Right hindlimb (tissue), 1 donor: ENCODE measurements at places on chromosomes 6 and 20.

DNA sequence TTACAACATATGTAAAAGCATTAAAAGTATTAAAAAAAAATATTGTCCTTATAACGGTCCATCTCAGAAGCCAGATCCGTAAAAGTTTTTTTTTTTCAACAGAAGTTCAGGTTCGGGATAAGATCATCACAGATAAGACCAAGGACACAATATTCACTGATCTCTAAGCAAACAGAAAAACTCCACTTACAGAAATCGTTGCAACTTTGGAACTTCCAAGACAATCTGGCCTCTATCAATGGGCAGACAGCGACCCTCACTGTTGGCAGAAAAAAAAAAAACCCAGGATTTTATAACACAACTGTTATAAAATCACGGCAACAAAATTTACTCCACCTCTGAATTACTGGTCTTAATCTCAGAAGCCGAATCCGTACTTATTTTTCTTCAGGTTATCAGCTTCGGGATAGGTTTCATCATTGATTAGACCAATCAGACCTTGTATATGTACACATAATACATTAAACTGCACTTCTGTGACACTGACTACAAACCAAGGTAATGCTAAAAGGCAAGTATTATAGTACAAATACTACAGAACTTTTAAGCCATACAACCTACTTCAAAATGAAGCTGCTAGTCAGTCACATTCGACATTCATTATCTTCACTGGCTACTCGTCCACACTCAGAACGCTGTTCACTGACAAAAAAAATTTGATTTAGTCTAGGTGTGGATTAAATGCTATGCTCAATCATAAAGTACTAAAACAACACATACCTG, 34.7 kb upstream of the SYNCRIP start:
- DNase-seq, result no peak

DNA sequence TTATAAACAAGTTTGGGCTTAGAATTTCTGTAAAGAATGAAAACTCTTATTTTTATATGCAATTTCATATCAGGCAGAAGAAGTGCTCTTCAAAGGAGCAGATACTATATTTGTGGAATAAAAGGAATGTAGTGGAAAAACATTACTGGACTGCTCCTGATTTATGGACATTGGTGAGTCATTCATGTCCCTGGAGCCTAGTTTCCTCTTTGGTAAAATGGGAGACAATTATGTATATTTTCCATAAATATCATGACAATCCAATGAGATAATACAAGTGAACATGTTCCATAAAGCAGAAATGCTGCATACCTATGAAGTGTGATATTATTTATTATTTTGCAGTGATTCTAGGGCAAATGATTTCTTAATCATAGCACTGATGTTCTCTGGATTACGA, 445.8 kb upstream of the CITED2 start:
- no peak for DNase-seq

GRCh38 chr6:139028215-139028657, 309 bp upstream of the ABRACL start:
- no peak for DNase-seq

GRCh38 chr6:42315259-42315990, 97.8 kb upstream of the MRPS10 start:
- no peak for DNase-seq

GRCh38 chr20:40046703-40047102, 642.3 kb downstream of the MAFB start:
- no peak for DNase-seq

DNA sequence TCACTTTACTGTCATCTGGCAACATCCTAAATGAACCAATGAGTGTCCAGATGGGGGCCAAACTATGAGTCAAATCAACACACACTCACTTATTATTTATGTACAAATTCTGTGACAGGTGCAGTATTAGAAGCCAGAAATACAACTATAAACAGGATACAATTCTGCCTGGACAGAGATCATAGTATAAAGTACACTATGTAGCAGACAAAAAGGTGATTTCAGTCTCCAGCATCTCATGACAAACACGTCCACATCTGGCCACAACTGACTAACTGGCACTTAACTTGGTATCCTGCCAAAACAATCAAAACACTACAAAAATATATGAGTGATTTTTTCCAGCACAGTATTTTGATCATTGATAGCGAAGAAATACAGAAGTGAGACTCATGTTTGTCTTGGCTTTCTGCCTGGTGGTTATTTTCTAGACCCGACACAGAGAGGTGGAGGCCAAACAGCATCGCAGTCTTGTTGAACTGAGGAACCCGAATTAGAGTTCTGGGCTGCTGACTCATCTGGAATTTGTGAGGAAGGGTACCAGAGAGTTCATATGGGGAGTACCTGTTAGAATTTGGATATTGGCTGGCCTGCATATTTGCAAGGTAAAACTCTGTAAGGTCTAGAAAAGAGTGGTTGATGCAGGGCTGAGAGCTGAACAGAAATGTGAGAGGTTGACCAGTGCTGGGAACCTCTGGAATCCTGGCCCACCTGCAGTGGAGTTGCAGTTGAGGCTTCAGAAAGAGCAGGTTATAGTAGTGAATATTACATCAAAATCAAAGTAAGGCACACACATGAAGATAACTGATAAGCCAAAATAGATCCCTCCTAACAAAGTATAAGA, 475.2 kb downstream of the PTPRT start:
- no peak for DNase-seq

DNA sequence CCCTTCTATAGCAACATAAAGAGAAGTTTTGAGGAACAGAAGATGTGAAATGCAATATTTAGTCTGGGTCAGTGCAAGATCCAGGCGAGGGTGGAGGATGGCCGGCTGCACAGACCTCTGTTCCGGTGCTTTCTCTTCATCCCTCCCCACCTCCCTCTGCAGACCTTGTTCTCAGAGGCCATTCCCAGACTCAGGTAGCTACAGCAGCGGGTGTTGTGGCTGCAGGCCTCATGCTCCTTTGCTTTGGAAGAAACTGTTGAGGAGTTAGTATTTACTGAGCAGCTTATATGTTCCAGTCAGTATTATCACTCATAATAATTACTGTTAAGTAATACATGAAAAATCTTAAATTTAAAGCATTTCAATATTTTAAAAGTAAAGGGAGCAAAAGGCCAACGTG, 1.7 kb downstream of the BTN3A3 start:
- no peak for DNase-seq

GRCh38 chr6:96852605-96853004, 15.3 kb upstream of the GPR63 start:
- DNase-seq, result no peak

DNA sequence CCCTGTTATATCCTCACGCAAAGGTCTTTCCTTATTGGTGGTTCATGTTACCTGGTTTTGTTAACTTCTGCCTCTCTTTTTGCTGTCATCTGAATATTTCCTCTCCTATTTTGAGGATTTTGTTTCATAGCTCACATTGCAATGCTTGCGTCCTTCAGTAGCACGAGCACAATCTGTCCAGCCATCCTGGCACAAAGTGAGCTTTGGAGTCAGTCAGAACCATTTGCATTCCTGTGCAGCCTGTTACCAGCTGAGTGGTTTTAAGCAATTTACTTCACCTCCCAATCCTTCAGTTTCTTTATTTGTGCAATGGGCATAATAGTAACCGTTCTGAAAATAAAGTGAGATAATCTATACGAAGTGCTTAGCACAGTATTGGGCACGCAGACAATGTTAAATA, 42.7 kb downstream of the AKAP7 start:
- no peak for DNase-seq

DNA sequence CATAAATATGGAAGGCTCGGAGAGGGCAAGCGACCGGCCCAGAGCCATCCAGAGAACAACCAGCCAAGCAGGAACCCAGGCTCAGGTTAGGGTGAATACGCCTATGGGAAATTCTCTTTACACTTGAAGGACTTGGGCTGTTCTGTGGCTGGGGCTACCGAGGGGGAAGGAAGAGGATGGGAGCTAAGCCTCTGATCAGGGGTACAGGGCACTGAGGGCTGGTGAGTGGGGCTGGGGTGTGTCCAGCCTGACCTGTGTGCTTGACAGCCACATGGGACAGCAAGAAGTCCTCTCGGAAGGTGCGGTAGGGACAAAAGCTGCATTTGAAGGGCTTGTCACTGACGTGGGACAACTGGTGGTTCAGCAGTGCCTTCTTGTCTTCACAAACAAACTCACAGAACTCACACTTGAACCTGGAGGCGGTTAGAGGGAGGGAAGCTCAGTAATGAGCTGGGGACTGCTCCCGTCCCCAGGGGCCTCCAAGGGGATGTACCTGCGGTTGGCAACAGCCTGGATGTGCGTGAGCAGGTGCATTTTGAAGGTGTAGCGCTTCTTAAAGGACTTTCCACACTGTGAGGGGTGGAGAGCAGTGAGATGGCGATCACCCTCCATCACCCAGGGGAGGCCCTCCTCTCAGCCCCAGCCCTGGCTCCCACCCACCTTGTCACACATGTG, 11.9 kb downstream of the ZNF335 start:
- DNase-seq, result peak; percentile 14

DNA sequence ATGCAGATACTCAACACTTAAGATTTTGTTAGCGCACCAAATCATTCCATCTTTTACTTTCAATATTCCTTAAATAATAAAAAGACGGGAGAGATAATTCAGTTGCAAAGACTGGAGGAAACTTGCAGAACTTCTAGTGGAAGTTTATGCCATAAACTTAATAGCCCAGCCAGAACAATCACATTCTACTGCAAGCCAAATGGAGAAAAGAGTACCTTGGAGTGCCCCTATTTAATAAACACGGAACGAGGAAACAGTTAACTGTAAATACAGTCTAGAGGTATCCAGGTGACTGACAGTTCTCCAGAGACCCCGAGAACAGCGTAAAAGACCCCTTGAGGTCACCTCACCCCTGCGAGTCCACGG, 635 bp downstream of the SLC35B3 start:
- DNase-seq, result no peak

DNA sequence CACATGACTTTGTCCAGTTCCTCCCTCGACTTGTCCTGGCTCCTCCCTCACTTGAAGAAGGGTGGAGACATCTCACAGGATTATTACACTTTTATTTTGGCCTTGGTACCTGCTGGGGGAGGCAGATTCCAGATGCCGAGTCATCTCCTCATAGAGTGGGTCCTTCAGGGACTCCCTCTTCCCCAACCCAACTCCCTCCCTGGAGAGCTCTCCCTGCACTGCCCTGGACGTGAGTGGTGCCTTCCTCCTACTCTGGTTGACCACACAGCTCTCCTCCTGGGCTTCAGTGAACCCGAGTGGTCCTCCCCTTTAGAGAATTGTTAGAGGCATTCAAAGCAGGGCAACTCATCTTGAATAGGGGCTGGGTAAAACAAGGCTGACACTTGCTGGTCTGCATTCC, 40.9 kb upstream of the MC3R start:
- no peak for DNase-seq

DNA sequence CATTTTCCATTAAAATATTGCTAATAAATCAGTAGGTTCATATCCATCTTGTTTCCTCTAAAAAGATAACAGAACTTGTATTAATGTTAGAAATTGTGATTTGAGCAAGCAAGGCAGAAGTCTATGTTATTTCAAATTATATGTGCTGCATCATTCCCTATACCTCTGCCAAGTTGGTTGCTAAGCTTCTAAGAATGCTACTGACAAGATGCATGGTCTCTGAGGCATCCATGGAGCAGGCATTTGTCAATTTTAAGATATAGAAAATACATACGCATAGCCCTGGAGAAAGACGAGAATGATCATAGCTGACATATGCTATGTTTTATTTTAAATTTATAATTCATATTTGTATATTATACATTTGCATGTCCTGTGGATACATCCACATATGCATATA, 168.3 kb upstream of the THEMIS start:
- no peak for DNase-seq

DNA sequence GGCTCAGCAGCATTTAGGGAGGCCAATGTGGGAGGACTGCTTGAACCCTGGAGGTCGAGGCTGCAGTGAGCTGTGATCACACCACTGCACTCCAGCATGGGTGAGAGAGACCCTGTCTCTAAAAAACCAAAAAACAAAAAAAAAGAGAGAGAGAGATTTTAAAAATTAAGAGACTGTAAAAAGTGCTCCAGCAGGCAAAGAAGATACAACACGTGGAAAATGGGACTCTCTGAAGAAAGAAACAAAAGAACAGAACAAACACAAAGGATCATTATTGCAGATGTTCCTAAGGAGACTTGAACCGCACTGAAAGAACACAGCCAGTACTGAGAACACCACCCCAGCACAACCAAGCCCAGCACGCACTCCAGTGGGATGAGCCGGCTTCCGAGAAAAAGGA, 74.2 kb downstream of the TAF4 start:
- DNase-seq, result no peak

DNA sequence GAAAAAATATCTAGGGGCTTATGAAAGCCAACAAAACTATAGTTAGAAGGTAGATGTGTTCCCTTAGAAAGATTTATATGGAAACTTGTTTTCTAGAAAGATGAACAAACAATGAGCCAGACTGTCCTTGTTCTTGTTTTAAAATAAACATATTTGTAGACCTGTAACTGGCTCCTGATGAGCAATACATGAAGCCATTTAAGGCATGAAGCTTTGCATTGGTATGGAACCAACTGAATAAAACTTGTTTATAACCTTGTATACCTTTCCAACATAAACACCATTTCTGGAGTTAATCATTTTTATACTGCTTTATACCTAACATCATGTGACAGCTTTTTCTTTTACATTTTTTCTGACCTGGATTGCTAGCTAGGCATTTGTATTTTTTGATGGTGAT, 247.8 kb downstream of the PRL start:
- no peak for DNase-seq

GRCh38 chr6:65787787-65788186, 80.8 kb upstream of the EYS start:
- DNase-seq, result no peak

DNA sequence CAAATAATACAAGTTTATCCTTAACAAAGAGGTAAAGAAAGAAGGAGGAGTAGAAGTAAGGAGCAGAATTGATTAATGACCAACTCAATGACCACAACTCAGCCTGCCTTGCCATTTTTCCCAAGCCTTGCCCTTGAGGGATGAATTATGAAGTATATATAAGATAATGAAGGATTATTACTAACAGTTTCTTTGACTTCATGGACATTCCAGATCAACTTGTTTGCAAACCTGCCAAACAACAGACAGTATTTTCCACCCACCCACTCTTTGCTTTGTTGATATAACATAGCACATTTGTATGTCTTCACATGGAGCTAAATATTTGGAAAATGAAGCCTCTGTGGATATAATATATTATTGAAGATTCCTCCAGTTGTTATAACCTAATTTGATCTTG, 9.9 kb upstream of the C6orf141 start:
- no peak for DNase-seq

DNA sequence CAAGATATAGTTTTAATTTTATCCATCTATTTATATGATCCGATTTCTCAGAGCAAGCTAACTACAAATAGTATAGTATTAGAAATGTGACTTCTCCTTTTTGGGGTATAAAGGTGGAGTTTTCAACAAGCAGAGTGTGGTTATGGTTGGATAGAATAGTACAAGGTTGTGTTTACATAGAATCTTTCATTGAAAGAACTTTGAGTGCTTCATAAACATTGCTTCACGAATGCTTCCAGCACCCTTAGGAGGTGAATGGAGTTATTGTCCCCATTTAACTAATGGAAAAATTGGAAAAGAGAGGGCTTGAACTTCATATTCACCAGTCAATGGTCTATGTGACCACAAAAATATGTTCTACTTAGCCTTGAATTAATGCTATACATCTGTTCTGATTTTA, 134.1 kb upstream of the CITED2 start:
- DNase-seq, result no peak
